Stimulated activated CD8-positive, alpha-beta memory T cell treated with anti-CD3 and anti-CD28 coated beads, Interleukin-7, amount 100 ng/mL, for 4 hours (primary cell): ENCODE measurements at places on chromosomes 4 and X.

DNA sequence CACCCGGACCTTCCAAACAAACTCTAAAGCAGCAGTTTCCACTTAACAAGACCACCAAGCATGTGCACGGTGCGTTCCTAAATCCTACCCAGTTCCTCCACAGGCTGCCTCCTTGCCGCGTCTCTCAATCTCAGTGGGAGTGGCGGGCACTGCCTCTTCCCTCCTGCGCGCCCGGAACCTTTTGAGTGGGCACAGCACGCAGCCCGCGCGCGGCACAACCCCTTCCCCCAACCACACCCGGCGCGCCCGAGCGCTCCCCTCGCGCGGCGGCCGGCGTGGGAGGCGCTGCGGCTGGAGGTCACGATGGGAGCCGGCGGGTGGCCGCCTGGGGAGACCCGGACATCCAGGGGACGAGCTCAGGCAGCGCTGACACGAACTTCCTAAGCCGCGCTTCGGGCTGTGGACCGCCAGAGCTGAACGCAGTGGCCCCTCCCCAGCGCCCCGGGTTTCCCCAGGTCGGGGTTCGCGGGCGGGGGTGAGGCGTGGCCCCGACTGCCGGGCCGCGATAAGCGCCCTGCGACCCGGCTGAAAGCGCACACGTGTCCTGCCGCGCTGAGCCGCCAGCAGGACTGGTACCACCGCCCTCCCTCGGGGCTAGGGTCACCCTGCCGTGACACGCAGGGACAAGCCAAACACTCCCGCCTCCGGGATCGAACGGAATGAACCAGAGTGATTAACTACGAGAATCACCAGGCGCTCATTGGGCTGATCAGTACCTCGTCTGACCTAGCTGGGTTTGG, at the start of gene ABCG2:
Gene ABCG2 (minus strand): TSS at position 151 of the 740 bp plus-strand sequence. CDS start 18,644 bp downstream, outside the sequence.
- peak; percentile 19 for DNase-seq

- no peak for DNase-seq
These were observed 1.2 kb downstream of the GUCY1A1 start for GRCh38 chr4:155667568-155668511.

- DNase-seq = no peak
These were observed 118.3 kb upstream of the PDE5A start for GRCh38 chr4:119746951-119747350.

- no peak for DNase-seq
These were observed 186.6 kb downstream of the PDGFC start for GRCh38 chr4:156784970-156785369.

DNA sequence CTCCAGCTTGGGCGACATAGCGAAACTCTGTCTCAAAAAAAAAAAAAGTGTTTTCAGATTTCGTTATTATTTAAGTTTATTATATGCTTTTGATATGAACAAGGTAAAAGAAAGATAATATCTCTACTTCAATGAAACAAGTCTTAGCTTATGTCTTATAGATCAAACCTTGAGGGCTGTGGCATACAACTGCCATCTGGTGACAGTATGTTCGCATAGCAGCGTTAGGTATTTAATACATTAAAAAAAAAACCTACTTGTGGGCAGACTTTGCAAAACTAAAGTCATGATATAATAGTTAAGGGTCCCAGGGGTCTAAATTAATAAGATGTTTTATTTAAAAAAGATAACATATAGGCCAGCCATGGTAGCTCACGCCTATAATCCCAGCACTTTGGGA, 161.2 kb upstream of the AMOT start:
- no peak for DNase-seq

GRCh38 chrX:133970076-133970475, 15.3 kb downstream of the GPC3 start:
- DNase-seq = no peak

DNA sequence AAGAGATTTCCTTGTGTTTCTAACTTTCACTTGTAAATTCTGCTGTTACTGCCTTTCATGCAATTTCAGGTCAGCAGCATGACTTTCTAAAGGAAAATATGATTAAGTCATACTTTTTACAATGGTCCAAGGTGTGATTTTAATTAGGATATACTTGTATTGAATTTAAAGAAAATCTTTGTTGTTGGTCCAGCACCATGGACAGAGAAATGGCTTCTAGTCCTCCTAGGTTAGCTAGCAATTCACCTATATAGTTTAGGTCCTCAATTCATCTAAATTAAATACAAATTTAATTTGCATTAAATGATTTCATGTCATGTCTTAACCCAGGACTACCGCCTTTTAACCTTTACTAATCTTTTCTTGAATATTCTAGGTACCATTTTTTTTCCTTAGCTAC, 304.9 kb upstream of the RPS6KA3 start:
- no peak for DNase-seq

GRCh38 chr4:139808381-139808807, 142.8 kb downstream of the MGST2 start:
- no peak for DNase-seq
